Forelimb muscle (tissue), 1 donor: ENCODE measurements at places on chromosomes 5 and 9. TPM values are rescaled to one million over a fixed set of nuclear protein-coding genes. Genes with fewer than 3 reads are reported as not detected.
A peak's percentile ranks its signal among the peaks of the same experiment; 100 is the strongest.

Gene C5
- polyA plus RNA-seq, result 6.8 TPM

Gene PIP5KL1
- 5.3 TPM for polyA plus RNA-seq

Gene PCDHB3
- 1.6 TPM for polyA plus RNA-seq

Gene RORB
- 0.10 TPM for polyA plus RNA-seq

Gene DNAJC25
- 8.6 TPM for polyA plus RNA-seq

Gene GARNL3
- 15.8 TPM for polyA plus RNA-seq

Gene PCDHA5
- polyA plus RNA-seq, result 0.08 TPM

Gene OR1J2
- not detected for polyA plus RNA-seq

Gene SLC46A2
- 0.10 TPM for polyA plus RNA-seq

Gene CCL27
- 0.51 TPM for polyA plus RNA-seq

Gene HTR4
- not detected for polyA plus RNA-seq

Gene ADAMTSL2
- 4.7 TPM for polyA plus RNA-seq

Gene PCDHA1
- polyA plus RNA-seq, result 0.10 TPM

Gene SOX30
- 0.42 TPM for polyA plus RNA-seq

- DNase-seq, result no peak
Observed at GRCh38 chr9:136578626-136578914, 32.7 kb upstream of the NOTCH1 start.

- no peak for DNase-seq
Observed at GRCh38 chr5:84518862-84519261, 134.2 kb upstream of the EDIL3 start.

GRCh38 chr5:90921418-90921973 is 362.9 kb downstream of the ADGRV1 start:
- DNase-seq, result no peak

- no peak for DNase-seq
Observed at GRCh38 chr5:148973455-148973854, 89.4 kb downstream of the SH3TC2 start.

DNA sequence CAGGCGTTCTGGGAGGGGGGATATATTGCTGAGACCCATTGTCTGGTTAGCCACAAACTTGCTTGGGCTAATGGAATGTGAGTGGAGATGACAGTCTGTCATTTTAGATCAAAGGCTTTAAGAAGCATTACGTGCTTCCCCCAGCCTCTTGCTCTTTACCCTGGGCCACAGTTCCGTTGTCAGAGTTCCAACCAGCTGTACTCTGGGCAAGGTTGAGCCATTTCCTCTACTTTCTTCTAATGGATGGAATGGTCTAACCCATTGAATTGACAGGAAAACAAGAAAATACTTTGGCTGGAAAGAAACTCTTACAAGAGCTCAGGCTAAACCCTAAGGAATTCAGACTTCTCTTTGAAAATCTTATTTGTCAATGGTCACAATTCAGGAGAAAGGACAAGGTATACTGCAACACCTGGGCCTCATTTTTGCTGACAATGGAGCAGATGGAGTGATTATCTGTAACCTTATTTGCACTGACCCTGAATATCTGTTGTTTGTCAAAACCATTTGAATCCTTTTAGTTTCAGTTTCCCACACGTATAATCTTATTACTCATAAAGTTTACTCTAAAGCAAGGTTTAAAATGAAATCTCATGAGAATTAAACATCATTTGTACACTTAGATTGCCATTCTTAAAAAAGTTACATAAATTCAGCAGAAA is 231.4 kb downstream of the PDE4D start:
- DNase-seq, result no peak

DNA sequence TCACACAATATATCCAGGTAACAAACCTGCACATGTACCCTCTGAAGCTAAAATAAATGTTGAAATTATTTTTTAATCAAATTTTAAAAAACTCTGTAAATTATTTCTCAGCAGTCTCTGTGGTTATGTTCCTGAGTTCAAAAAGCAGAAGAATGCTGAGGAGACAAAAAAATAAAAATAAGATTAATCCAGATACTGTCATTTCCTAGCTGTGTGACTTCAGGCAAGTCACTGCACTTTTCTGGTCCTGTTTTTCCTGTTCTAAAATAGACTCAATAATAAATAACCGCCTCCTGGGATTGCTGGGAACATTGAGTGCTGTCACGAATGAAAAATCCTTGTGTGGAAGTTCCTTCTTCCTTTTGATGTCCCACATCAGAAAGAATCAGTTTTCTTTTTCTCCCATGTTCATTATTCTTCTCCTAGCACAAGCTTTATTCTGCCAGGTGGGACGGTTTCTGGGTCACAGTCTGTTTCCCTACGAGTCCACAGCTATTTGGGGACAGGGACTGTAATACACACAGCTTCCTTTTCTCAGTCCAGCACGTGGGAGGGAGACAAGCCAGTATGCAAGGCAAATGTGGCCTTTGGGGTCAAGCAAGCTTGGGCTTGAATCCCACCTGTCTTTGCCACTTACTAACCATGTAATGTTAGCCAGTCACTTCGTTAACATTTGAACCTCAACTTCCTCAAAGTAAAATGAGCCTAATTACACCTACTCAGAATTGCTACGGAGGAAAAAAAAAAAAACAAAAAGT is 156.9 kb downstream of the TRIM32 start:
- no peak for DNase-seq

DNA sequence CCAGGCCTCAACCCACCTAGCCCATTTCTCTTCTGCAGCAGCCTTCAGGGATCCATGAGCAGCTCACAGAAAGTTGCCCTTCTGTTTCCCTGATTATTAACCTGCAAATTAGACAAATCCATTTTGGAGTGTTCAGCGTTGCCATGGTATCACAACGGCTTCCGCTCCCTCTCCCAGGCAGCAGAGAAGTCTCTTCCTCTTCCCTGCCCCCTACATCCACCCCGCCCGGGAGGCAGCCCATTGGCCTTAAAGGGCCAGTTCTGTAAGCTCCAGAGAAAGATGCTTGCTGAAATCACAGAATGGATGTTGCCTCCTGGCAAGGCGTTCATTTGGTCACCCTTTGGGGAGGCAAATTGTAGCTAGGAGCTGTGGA is 47.7 kb upstream of the BOD1 start:
- DNase-seq, result peak; percentile 13

GRCh38 chr5:143521141-143521540 is 117.7 kb upstream of the NR3C1 start:
- DNase-seq, result no peak

DNA sequence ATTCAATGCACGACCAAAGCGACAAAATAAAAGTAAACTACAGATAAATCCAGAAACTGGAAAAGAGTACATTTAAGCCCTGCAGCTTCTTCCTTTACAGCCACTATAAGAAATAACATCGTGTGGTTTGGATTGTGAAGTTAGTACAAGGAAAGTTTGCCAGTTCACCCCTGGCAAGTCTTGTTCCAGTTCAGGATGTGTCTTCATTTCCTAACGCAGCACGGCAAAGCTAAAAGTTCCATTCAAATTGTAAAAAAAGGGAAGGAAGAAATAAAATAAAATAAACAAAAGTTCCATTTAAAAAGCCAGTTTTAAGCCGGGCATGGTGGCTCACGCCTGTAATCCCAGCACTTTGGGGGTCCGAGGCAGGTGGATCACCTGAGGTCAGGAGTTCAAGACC is 83.3 kb upstream of the RETREG1 start:
- no peak for DNase-seq

GRCh38 chr5:151174612-151175101 is 17.1 kb upstream of the ANXA6 start:
- no peak for DNase-seq

GRCh38 chr5:35308421-35308820 is 78.1 kb upstream of the PRLR start:
- DNase-seq, result no peak

- no peak for DNase-seq
Observed at GRCh38 chr5:40202814-40203440, 476.8 kb upstream of the PTGER4 start.

- DNase-seq, result no peak
Observed at GRCh38 chr9:70921136-70921535, 200.3 kb downstream of the TRPM3 start.

DNA sequence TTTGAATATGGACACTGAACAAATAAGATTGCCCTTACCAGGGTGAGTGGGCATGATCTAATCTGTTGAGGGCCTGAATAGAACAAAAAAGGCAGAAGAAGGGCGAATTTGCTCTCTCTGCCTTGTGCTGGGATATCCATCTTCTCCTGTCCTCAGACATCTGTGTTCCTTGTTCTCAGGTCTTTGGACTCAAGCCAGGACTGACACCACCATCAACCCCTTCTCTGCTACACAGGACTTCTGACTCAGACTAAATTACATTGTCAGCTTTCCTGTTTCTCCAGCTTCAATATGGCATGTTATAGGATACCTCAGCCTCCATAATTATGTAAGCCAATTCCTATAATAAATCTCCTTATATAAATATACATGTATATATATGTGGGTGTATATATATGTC is 40.8 kb upstream of the SLCO6A1 start:
- no peak for DNase-seq

GRCh38 chr5:116487045-116487444 is 87.6 kb downstream of the SEMA6A start:
- DNase-seq, result no peak

DNA sequence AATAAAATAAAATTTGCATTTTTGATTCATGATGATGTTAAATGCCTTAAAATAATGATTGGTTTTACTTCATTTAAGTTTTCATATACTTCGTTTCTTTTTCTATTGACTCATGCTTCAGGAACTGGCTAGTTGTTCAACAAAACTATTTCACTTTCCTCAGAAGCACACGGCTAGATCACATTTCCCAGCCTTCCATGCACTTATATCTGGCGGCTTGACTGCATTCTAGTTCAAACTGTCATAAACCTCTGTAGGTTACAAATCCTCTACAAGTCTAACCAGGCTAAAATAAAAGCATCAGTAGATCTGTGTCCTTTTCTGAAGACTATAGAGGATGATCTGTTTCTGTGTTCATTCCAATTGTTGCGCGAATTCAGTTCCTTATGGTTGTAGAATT is 46.3 kb upstream of the CNTLN start:
- no peak for DNase-seq

- DNase-seq, result no peak
Observed at GRCh38 chr5:170470808-170471404, 32.9 kb upstream of the KCNIP1 start.

- DNase-seq, result no peak
Observed at GRCh38 chr9:97900103-97900737, 22.1 kb downstream of the TRMO start.

- no peak for DNase-seq
Observed at GRCh38 chr5:168706655-168707069, 127.5 kb upstream of the PANK3 start.

- no peak for DNase-seq
Observed at GRCh38 chr5:73312146-73312871, 136.3 kb downstream of the FOXD1 start.

- DNase-seq, result no peak
Observed at GRCh38 chr5:147481874-147482705, 27.8 kb downstream of the DPYSL3 start.

GRCh38 chr5:112228667-112229066 is 190.4 kb downstream of the EPB41L4A start:
- no peak for DNase-seq
